Transverse colon (tissue), 4 donors: ENCODE measurements at places on chromosomes 6 and 20.

DNA sequence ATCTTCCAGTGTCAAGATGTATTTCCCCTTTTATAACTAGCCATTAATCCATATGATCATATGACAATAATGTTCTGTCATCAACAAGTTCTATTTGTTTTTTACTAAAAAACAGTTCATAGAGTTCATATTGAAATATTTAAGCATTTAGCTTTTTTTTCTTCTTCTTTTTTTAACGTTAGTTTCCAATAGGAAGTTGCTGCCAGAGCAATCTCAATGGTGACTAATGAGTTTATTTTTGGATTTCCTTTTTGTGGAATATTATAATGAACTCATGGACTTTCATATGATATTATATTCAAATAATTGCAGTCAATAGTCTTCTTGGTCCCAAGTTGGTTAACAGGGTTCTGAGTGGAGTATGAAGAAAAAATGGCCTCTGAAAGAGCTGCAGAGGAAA lies 343.3 kb downstream of the BCKDHB start:
- DNase-seq = no peak

DNA sequence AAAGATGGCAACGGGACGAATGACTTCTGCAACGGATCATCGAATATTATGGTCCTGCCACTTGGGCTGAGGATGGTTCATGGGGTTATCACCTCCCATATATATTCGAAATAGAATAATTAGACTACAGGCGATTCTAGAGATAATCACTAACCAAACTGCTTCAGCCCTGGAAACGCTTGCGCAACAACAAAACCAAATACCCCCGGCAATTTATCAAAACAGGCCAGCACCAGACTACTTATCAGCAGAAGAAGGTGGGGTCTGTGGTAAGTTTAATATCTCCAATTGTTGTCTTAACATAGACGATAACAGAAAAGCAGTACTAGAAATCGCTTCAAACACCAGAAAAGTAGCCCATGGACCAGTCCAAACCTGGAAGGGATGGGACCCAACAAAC lies 31.0 kb upstream of the ULBP3 start:
- no peak for DNase-seq

GRCh38 chr6:136604928-136605510 lies 54.8 kb upstream of the MAP7 start:
- DNase-seq = no peak

DNA sequence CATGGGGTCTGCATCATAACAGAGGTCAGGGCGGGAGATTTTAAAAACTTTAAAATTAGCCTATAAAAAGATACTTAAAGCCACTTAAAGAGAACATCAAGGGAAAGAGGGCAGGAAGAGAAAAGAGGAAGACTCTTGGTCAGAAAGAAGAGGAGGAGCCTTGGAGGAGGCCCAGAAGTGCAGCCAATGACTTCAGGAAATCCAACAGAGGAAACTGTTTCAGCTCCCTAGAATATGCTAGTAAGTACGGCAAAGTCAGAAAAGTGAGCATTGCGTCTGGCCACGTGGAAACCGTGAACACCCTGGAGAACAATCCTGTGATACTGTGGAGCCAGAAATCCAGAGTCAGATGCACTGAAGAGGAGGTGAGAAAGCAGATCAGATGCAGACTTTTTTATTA lies 22.5 kb upstream of the NHSL1 start:
- no peak for DNase-seq

DNA sequence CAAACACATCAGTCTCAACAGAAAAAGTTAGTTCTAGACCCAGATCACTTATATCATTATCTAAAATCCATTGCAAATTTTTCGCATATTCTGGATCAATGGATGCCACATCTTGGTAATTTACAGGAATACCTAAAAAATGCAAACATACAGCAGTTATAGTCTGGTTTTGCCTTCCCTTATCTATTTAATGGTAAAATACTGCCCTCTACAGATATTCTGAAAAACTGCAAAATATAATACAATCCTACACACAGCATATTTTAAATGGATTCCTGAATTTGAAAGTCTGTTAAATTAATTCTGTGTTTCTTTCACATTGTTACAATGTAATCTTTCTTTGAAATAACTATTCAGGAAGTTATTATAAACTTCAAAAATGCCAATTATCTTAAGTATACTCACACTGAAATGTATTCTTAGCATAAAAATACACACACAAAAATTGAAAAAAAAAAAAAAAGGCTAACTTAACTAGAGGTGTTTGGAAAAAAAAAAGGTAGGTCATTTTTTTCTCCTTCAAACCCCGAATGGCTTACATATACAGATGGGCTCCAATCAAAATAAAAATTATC lies 88.4 kb downstream of the HACE1 start:
- no peak for DNase-seq

- DNase-seq = peak; percentile 86
Observed at GRCh38 chr6:24583463-24584381, 62.3 kb downstream of the KIAA0319 start.

GRCh38 chr6:106536357-106536756 lies 92.9 kb downstream of the RTN4IP1 start:
- no peak for DNase-seq
